Pons (tissue), 1 donor: ENCODE measurements at places on chromosomes 2 and 18.
A peak's percentile ranks its signal among the peaks of the same experiment; 100 is the strongest.

- peak; percentile 22 for DNase-seq
Observed at GRCh38 chr2:218217360-218218267, 625 bp downstream of the ARPC2 start.

GRCh38 chr2:96913117-96913397 is 43.2 kb upstream of the SEMA4C start:
- DNase-seq, result no peak

DNA sequence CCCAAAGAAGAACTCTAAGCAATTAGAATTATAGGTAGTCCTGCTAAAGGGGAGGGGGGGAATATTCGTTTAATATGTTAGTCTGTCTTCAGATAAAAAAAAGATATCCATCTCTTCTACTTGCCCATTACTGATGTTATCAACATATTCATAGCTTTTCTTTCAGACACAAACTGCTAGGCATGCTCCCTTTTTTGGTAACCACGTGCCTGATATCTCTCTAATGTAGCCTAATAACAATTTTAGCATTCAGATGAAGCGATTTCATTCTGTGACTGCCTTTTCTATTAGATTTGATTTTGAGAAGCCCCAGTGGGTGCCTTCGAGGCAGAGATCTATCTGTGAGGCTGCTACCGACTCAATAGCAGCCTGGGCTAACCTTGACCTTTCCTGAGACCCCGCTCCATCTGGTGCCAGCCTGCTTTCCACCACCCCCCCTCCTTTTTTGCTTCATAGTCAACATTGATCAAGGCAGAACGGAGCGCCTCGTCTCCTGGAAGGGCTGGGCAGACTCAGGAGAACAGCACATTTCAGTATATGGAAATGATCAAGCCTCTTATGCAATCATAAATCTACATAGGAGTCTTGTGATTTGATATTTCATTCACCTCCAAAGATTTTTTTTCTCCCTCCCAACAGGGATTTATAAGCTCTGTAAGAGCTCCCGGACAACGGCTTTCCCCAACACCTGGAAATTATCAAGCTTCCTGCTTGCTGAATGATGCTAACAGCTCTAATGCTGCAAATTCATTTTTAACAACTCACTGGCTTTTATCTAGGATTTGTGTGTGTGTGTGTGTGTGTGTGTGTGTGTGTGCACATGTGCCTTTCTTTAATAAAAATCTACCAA is 14.7 kb upstream of the BCL11A start:
- no peak for DNase-seq

GRCh38 chr2:33019796-33020195 is 73.0 kb downstream of the LTBP1 start:
- no peak for DNase-seq

- DNase-seq, result no peak
Observed at GRCh38 chr2:238397356-238397755, 29.4 kb upstream of the ASB1 start.

DNA sequence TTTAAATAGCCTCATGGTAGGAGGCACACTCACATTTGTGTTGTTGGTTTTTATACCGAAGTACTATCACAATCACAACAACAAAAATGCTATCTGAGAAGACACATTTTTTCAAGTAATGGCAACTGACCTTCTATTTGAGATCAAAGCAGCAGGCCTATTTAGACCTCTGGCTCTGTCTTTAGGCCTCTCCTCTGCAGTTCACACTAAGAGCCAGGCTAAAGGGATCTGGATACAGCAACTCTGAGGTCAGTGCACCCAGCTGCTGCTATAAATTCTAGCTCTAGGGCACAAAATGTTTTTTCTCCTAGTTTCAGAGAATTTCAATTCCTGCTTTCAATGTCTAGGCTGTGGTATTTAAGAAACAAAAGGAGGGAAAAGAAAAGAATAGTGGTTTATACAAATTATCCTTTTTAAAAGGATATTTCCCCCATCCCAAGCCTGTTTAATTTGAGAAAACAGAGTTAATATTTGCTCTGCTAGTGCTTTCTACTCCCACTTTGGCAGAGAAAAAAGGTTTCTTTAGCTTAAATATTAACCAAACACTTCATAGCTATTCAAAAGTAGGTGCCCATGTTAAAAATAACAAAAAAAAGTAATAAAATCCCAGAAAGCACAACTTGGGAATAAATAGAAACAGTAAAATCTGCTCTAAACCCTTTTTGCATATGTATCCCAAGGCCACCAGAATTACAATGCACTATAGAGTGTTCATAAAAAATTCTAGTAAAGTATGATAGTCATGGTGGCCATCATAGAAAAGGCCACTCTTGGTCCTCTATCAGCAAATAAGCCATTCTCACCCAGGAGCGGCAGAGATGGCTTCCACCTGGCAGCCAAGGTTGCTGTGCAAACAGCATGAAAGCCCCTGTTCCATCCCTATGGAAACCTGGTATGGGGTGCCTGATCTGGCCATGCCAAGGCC is 293.6 kb upstream of the SESTD1 start:
- no peak for DNase-seq

DNA sequence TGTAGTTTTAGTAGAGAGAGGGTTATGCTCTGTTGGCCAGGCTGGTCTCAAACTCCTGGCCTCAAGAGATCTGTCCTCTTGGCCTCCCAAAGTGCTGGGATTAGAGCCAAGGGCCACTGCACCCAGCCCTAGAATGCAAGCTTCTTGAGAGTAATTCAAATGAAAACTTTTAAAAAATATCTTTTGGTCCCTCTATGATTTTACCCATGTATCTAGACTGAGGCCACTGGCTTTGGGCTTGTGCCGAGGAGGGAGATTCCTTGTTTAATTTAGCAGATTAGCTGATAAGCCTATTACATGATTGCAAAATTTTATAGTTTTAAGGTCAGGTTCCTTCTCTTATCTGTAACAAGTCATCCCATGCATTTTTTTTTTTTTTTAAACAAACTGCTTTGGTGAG is 59.5 kb upstream of the CCDC195 start:
- DNase-seq, result no peak

- no peak for DNase-seq
Observed at GRCh38 chr2:70125498-70125898, 38.2 kb downstream of the PCBP1 start.
